ENCODE measurements at places on chromosomes 2 and 18. TPM values are rescaled to one million over a fixed set of nuclear protein-coding genes. Genes with fewer than 3 reads are reported as not detected.

The MOGAT1 gene
- not detected for total RNA-seq

The HOXD13 gene
- not detected for total RNA-seq

The NT5DC4 gene
- total RNA-seq: not detected

The FAM161A gene
- total RNA-seq: 1.1 TPM

The ZSWIM2 gene
- not detected for total RNA-seq

- no peak overlapping the region for H3K27ac ChIP-seq
- no peaks in the 10 kb centered on the region for H3K36me3 ChIP-seq
- H3K4me1 ChIP-seq: no peaks in the 10 kb centered on the region
Observed at GRCh38 chr2:78707776-78708386, 317.6 kb upstream of the REG3G start.

DNA sequence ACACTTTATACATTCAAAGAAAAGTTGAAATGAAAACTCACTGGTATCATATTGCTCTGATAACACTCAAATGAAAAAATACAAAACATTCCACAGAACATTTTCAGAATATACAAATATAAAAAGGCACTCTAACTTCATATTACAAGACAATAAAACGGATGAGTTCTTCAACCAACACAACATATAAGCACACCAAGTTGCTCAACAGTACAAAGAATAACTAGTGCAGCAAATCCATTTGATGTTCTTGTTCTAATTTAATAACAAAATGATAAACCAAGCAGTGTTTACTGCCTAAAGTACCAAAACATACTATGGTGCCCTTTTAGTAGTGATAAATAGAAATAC, 60.8 kb upstream of the PGAP1 start:
- H3K4me3 ChIP-seq: no peak overlapping the region
- peak; percentile 33 for DNase-seq
- H3K27ac ChIP-seq: peak overlapping the region; percentile 33

GRCh38 chr2:218709908-218710307, 727 bp upstream of the TTLL4 start:
- H3K27me3 ChIP-seq: no peaks in the 10 kb centered on the region
- H3K4me3 ChIP-seq: no peak overlapping the region
- peaks cover 3% of the 10 kb centered on the region for H3K4me1 ChIP-seq
- H3K27ac ChIP-seq: no peak overlapping the region

DNA sequence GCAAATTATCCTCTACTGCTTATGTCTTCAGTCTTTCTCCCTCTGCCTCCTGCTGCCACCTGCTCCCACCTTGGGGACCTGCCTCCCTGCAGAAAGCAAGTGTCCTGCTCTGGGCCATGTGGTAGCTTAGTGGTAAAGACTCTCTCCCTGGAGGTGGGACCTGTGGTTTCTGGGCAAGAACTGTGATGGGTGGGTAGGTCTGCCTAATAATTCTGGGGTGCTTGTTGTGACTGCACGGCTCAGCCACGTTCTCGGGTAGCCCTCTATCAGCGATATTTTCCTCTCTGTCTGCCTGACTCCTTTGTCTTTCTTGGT, 16.4 kb upstream of the CD28 start:
- H3K4me1 ChIP-seq: peaks cover 12% of the 10 kb centered on the region
- no peak overlapping the region for H3K27ac ChIP-seq
- H3K36me3 ChIP-seq: no peaks in the 10 kb centered on the region
- no peak overlapping the region for H3K4me3 ChIP-seq
- H3K27me3 ChIP-seq: no peaks in the 10 kb centered on the region

DNA sequence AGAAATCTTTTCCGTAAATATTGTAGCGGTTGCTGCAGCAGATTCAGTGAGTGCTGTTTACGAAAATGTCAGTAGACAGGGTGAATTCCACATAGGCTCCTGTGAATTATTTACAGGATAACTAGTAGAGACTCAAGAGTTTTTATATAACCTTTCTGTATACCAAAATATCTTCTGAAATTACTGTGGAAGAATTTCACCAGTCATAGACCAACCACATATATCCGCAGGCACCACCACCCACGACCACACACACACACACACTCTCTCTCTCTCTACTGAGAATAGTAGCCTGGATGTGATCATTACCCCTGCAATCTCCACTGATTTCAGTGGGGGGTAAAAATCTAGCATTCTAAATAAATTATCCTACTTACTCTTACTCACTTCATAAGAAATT, 341.8 kb downstream of the RBM43 start:
- no peak overlapping the region for H3K4me3 ChIP-seq
- peaks cover 2% of the 10 kb centered on the region for H3K4me1 ChIP-seq
- peak; percentile 42 for DNase-seq
- H3K36me3 ChIP-seq: no peaks in the 10 kb centered on the region
- no peak overlapping the region for H3K27ac ChIP-seq

GRCh38 chr2:18309188-18309587, 251.3 kb downstream of the RDH14 start:
- no peak for DNase-seq
- no peaks in the 10 kb centered on the region for H3K36me3 ChIP-seq
- no peak overlapping the region for H3K4me3 ChIP-seq
- H3K27ac ChIP-seq: no peak overlapping the region
- peaks cover 4% of the 10 kb centered on the region for H3K4me1 ChIP-seq

- H3K36me3 ChIP-seq: peaks cover 19% of the 10 kb centered on the region
- H3K4me3 ChIP-seq: no peak overlapping the region
- no peak for DNase-seq
- H3K27me3 ChIP-seq: no peaks in the 10 kb centered on the region
- no peak overlapping the region for H3K27ac ChIP-seq
Observed at GRCh38 chr2:38682008-38682575, 16.2 kb downstream of the GALM start.
